Epithelial cell of esophagus (primary cell): ENCODE measurements at places on chromosomes 4 and X.

DNA sequence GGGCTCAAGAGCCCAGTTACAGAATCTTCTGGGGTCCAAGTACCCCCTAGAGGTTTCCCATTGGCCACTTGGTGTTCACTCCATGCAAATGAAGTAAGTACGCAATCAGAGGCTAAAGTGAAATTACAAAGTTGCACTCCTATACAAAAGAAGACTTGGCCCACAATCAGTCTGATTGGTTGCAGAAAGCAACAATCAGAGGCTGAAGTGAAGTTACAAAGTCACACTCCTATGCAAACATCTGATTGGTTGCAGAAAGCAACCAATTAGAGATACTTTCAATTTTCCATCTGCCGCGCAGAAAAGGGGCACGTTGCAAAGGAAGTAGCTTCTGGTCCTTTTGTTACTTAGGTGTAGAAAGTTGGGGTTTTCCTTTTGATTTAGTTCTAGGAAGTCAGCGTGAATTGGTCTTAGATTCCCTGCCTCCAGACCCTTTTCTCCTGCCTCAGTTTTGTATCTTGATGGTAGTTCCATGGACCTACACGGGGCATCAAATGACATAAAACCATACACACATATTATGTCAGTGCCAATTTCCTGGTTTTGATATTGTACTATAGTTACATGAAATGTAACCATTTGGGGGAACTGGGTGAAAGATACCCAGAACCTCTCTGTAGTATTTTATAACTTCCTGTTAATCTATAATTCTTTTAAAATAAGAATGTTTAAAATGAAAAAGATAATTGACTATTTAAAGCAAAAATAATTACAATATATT, 12.4 kb upstream of the PIN4 start:
- DNase-seq = no peak

GRCh38 chr4:55610381-55610780, 18.3 kb upstream of the PDCL2 start:
- DNase-seq = no peak

DNA sequence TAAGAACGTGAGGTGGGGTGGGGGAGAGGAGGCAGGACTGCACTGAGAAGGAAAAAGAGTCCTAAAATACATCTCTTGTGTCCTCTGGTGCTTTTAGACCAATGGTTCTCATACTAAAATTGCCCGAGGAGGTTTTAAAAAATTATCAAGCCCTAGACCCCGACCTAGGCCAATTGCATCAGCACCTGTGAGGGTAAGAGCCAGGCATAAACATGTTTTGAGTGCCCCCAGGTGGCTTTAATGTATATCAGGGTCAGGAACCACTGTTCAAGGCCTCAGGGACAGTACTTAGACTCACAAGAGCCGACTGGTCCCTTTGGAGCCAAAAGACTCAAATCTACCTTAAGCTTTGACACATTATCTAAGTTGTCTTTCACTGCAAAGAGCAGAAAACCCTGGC, 37.5 kb upstream of the TMEM150C start:
- peak; percentile 15 for DNase-seq

DNA sequence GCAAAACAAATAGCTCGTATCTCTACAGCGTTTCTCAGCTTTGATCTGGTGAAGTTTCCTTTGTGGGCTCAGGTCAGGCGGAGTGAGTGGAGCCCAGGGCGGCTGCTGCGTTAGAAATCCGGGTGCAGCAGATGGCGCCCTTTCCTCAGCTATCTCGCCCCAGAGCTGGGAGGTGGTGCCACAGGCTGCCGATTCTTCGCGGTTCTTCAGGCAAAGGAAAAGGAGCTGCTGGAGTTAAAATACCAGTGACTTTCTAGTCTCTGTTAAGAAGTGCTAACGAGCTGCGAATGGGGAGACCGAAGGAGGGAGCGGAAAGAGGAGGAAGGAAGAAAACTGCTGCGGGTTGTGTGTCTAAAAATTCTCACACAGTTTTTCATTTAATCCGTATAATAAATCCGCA, 114.6 kb downstream of the CPE start:
- peak; percentile 77 for DNase-seq

DNA sequence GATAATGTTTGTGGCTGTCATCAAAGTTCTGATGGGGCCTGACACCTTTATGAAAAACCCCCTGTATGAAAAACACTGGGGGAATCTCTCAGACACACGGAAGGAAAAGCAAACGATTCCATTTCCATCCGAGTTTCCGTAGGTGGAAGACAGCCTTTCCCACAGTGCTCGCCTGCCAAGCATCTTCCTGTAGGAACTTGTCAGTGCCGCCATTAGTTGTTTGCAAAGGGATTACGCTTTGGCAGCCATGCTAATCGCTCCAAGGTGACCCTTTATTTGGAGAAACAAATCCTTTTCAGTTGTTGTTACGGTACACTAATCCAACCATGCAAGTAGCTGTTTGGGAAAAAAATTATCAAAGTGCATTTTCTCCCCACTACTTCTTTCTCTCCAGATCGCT, 44.4 kb upstream of the STOX2 start:
- peak; percentile 85 for DNase-seq

DNA sequence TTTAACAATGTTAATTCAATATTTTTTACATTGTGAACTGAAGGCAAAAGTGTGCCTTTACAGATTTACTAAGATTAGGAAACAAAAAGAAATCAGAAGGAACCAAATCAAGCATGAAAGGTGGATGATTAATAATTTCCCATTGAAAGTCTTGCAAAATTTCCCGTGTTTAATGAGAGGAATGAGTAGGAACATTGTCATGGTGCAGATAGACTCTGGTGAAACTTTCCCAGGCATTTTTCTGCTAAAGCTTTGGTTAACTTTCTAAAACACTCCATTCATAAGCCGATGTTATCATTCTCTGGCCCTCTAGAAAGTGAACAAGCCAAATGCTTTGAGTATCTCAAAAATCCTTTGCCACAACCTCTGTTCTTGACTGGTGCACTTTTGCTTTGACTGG, 1522.8 kb upstream of the PABPC4L start:
- DNase-seq = peak; percentile 49

DNA sequence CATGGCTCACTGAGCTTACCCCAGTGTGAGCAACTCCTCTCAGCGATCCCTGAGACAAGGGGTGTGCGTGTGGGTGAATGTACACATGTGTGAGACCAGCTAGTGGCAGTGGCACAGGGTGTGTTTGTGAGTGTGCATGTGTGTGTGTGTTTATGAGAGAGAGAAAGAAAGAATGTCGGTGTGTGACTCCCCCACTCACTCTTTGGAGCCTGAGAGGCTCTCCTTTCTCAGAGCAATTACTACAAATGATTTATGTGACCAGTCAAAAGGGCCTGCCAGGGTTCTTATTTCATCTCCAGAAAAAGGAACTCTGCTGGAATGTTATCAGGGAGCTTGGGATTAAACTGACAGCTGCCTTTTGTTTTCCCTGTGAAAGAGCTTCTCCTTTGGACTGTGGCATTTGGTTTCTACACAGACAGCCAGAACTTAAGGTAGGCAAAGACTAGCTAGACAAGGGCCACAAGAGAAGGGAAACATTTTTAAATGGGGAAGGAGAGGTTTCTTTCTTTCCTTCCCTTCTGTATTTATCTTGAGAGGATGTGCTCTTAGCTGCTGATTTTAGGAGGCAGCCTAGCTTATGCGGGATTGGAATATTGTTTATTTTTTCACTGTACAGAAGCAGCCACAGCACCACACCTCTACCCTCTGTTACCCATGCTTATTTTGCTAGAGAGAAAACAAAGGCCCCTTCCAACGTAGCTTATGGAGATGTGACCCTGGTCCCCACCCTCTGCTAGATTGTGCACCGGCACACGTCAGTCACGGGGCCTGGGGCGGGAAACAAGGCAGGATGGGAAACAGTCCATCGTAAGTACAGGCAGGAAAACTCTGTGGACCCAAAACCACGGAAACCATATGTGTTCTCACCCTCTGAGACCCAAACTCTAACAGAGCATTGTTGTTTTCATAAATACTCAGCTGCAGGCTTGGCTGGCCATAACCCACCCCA, 143.5 kb downstream of the MGST2 start:
- no peak for DNase-seq

- no peak for DNase-seq
Observed at GRCh38 chrX:154516656-154517100, 646 bp upstream of the FAM3A start.

- DNase-seq = no peak
Observed at GRCh38 chrX:106899276-106899675, 3.9 kb downstream of the RIPPLY1 start.

DNA sequence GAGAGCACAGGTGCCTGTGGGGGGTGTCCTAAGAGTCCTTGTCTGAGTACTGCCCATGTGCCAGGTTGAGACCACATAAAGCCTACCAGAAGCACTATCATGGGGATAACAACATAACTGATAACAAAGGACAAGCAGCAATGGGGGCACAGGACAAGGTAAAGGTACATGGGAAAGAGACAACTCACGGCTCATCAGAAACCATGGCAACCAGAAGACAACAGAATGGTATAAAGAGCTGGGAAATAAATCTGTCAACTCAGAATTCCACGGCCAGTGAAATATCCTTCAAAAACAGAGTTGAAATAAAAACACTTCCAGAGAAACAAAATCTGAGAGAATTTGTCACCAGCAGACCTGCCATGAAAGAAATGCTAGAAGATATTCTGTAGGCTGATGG, 20.0 kb downstream of the CENPU start:
- no peak for DNase-seq

DNA sequence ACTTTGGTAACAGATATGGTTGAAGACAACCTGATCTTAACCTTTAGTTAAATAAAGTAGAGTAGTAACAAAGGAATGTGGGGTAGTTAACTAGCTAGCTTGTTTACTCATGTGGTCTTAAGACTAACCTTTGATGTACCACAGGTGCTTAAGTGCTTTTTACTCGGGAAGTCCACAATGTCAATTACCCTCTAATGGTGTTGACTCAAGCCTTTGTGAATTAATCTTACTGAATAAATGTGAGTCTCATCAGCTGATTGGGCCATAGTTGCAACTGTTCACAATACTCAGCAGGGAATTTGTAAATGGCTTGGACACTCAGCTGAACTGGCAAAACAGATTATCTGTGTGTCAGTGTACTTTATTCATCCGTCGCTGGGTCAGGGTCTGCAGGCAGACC, 119.0 kb upstream of the UGT8 start:
- DNase-seq = no peak

DNA sequence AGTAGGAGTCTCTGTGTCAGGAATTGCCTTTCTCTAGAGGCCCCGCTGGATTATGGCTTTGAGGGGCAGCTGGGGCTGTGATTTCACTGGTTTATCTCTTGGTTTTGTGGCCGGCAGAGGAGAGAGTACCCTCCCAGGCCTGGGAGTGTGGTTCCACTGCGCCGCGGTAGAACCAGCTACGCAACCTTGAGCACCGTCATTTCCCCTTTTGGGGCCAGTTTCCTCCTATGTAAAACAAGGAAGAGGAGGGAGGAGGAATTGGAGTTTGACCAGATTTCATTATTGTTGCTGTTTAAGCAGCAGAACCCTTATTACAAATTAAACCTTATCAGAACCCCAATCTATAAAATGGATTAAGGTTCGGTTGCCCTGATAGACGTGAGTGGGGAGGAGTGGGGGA, 4.4 kb downstream of the SOX3 start:
- DNase-seq = no peak

- DNase-seq = peak; percentile 28
Observed at GRCh38 chrX:75603833-75604232, 81.0 kb upstream of the ZDHHC15 start.

GRCh38 chr4:121272526-121272925, 108.3 kb downstream of the QRFPR start:
- peak; percentile 93 for DNase-seq

GRCh38 chr4:46277165-46277951, 112.6 kb downstream of the GABRA2 start:
- no peak for DNase-seq

DNA sequence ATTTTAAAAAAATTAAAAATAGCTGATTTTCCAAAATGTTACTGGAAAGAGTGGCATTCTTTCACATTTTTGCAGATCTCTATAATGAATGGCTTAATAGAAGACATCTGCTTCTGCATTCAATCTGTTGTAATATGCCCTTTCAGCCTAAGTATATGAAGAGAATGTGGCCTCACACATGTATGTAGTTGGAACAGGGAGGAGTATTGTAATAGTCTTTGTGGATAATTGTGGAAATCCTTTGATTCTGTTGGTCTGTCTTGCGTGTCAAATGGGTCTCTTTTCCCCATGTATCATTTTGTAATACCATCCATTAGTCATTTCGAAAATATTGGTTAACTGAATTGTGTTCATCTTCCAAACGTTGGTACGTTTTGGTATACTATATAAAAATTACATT, 11.6 kb downstream of the TXLNG start:
- DNase-seq = no peak

- no peak for DNase-seq
Observed at GRCh38 chr4:147836807-147837206, 104.9 kb downstream of the ARHGAP10 start.

- peak; percentile 68 for DNase-seq
Observed at GRCh38 chr4:118270492-118270891, 82.3 kb downstream of the PRSS12 start.

DNA sequence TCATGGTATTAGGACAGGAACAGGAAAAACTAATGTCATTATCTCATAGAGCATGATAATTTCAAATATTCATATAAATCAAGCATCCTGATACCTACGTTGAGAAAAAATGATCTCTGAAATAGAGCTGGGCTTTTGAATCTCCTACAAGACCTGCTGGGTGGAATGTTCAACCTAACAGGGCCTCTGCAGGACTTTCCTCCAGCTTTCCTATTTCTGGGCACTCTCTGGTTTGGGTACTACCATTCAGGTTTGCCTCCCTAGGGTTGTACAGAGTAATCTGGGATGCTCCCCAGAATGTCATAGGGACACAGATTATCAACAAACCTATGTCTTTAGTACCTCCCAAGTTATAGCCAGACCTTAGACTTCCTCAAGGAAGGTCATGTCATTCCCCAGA, 108.9 kb downstream of the CDS1 start:
- no peak for DNase-seq

GRCh38 chr4:107616838-107617389, 103.1 kb downstream of the PAPSS1 start:
- no peak for DNase-seq

DNA sequence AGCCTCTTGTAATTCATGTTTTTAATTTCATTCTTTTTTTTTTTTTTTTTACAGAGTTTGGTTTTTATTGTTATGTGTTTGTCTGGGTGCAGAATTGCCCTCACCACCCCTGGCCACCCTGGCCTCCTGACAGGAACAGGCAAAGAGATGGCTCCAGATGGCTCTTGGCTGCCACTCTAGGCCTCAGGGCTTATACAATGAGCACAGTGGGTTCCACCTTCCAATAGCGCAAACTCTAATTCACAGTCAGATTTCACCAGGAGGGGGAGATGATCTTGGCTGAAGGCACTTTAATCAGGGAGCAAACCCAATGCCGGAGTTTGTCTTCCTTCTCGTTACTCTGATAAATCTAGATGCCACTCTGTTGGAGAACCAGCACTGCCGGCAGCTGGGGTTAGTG, 24.8 kb downstream of the CPE start:
- DNase-seq = no peak

GRCh38 chr4:88575186-88575585, 17.1 kb upstream of the HERC3 start:
- DNase-seq = no peak

DNA sequence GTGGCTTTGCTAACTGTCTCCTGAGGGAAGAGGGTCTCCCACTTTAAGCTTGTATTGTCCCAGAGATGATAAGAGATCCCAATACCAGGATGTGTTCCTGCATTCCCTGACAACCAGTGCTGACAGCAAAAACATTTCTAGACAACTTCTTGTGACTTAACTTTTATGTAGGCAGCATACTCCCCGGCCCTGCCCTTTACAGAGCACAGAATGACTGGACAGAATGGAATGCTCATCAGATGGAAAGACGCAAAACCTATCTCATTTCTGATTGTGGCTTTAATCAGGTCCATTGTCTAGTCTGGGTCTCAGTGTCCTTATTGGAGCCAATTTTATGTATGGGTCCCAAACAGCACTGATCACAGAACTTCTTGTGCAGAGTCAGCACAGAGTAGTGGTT, 18.2 kb upstream of the PLAC1 start:
- peak; percentile 65 for DNase-seq
